Fibroblast of gingiva (primary cell): ENCODE measurements at places on chromosomes 12 and 14.

GRCh38 chr12:28313631-28314030 lies 123.4 kb downstream of the CCDC91 start:
- no peak for DNase-seq

GRCh38 chr12:101563212-101563611 lies 31.6 kb upstream of the MYBPC1 start:
- DNase-seq: no peak

- DNase-seq: no peak
Observed at GRCh38 chr14:92555465-92556111, 42.0 kb downstream of the RIN3 start.

DNA sequence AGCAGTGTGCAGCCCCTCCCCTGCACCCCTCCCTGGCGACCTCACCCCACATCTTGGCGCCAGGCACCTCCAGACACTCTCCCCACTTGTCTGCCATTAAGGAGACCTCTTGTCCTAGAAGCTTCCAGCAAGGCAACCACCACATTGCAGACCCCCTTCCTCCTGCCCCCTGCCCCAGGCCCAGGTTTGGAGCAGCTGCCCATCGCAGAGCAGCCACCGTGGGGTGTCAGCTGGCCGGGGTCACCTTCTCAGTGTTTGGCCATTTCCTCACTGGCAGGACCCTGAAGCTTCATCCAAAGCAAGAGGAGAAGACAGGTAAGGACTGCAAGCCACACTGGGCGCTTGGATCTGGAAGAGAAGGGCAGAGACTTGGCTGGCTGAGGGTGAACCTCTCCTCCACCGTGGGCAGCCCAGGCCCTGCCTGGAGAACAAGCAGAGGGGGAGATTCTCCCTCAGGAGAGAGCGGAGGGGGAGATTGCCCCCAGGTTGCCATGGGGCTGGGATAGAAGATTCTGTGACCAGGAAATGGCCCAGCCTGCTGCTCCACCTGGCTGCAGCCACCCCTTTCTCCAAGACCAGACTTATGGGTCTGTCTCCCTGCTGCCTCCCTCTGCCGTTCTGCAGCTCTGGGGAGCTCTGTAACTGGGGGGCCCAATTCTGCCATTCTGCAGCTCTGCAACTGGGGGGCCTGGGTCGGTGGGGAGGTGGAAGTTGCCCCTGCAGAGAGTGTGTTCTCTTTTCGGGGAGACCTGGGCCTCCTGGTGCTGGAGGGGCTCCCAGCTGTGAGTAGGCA lies 72.9 kb upstream of the C14orf180 start:
- DNase-seq: no peak

- no peak for DNase-seq
Observed at GRCh38 chr12:45246236-45246635, 30.3 kb downstream of the ANO6 start.

DNA sequence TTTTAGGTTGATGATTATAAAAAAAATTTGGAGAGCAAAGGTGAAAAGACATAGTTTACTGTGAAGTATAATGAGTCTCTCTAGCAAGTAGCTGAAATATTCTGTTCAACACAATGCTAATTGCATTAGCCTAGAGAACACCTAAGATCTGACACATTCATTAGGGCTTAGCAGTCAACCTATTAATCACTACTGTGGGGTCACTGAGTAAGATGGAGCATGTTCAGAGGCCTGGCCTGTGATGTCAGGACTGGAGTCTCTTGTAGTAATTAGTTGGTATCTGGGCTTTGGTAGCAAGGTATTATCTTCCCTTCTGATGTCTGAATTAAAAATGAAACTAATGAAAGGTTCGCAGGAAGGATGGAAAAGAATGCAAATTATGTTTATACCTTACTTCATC lies 112.7 kb downstream of the SLC16A7 start:
- DNase-seq: no peak

DNA sequence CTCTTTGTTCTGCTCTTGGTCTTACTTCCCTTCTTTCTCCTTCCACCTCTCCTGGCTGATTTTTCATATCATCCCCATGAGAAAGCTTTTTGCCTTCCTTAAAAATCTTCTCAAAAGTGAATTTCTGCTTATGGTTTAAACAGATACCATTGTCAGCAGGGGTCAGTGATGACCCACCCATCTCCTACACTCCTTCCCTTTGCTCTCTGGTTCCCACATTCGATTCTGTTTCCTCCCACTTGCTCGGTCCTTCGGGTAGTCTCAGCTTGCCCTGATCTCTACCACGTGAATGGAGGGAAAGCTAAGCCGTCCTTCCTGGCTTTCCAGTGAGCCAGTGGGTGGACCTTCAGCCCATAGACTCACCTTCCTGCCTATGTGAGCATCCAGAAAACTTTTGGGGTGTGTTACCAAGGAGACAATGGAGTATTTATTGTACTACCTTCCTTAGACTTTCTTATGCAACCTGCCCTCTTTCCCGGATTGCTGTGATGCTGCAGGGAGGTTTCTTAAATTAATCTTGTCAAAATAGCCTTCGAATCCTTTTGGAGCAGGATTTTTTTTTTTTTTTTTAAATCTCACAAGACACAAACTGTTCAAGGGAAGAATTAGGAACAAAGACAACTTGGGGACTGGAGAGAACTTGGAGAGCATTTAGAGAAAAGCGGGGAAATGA lies 306.3 kb downstream of the CACNA1C start:
- DNase-seq: no peak

- DNase-seq: peak; percentile 38
Observed at GRCh38 chr12:71710276-71711125, 24.6 kb downstream of the TMEM19 start.

DNA sequence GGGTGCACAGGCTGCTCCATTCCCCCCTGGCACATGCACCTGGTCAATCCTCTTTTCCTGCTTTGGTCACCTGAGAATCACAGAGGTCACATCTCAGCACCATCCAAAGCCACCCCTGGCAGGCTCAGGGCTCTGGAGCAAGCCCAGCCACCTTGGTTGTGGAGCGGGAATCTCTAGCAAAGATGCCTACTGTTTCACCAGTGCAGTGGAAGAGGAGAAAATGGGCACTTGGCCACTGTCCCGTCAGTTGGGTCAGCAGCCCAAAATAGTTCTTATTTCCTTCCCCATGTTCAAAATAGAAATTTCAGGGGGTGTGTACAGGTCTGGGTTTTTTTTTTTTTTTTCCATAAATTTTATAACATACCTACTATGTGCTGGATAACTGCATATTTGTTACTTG lies 18.3 kb downstream of the RTL1 start:
- DNase-seq: no peak

GRCh38 chr12:130973109-130973508 lies 19.4 kb downstream of the ADGRD1 start:
- no peak for DNase-seq
